NCI-H345 (cell line): ENCODE measurements at places on chromosomes 2 and 18.

GRCh38 chr2:182767578-182767977 lies 51.5 kb downstream of the DNAJC10 start:
- no peak for DNase-seq

DNA sequence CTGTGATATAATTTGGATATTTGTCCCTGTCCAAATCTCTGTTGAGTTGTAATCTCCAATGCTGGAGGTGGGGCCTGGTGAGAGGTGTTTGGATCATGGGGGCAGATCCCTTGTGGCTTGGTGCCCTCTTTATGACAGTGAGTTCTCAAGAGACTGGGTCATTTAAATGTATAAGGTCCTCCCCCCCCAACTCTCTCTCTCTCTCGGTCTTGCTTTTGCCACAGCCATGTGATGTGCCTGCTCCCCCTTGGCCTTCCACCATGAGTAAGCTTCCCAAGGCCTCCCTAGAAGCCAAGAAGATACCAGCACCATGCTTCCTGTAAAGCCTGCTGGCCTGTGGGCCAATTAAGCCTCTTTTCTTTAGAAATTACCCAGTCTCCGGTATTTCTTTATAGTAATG lies 58.6 kb downstream of the FN1 start:
- no peak for DNase-seq

DNA sequence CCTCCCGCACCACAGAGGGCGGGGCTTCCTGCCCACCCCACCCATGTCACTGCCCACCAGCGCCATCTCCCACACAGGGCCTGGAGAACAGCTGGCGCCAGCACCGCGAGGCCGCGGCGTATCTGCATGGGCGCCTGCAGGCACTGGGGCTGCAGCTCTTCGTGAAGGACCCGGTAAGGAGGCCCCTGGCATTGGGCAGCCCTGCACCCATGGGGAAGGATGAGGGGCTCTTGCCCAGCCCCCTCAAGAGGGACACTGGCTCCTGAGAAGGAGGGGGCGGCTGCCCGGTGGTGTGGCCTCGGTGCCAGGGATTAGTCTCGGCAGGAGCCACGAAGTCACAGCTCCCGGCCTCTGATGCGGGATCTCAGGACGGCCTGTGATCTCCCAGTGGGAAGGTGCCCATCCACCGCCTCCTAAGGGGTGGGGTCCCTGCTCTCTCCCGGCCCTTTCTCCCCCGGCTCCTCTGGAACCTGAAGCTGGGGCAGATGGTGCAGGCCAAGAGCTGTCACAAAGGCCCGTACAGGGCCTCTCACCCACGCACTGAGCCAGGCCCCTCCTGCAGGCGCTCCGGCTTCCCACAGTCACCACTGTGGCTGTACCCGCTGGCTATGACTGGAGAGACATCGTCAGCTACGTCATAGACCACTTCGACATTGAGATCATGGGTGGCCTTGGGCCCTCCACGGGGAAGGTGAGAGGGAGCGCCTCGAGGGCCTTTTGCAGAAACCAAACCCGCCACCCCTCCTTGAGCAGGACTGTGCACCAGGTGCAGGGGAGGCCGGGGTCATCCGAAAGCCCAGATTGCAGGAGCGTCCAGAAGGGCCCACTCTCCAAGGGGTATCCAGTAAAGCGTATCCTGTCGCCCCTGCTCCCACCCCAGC lies 9.1 kb downstream of the AGXT start:
- no peak for DNase-seq

- peak; percentile 99 for DNase-seq
These were observed 1.5 kb downstream of the RPRM start for GRCh38 chr2:153476816-153477635.

- DNase-seq: peak; percentile 44
These were observed 42.1 kb downstream of the BMP10 start for GRCh38 chr2:68828887-68829708.

- no peak for DNase-seq
These were observed 205.6 kb downstream of the RTP5 start for GRCh38 chr2:242075168-242075567.

DNA sequence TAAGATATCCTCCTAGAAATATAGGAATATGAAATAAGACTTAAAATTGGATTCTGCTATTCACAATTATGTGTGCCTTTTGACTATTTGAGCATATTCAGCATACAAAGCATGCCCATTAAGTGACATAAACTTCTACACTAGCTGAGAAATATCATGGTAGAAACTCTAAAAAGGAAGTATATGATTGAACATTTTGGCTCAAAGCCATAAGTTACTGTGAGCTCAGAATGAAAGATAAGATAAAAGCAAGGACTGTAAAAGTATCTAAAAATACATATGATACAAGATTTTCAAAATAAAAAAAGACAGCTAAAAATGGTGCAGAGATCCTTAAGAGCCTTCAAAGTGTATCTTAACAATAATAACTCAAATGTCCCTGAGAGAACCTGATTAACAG lies 340.5 kb upstream of the SLC39A10 start:
- DNase-seq: no peak

GRCh38 chr18:1653873-1654272 lies 749.2 kb downstream of the ADCYAP1 start:
- DNase-seq: no peak
